Fibroblast of skin of left biceps (primary cell): ENCODE measurements at places on chromosomes 16 and 17.

DNA sequence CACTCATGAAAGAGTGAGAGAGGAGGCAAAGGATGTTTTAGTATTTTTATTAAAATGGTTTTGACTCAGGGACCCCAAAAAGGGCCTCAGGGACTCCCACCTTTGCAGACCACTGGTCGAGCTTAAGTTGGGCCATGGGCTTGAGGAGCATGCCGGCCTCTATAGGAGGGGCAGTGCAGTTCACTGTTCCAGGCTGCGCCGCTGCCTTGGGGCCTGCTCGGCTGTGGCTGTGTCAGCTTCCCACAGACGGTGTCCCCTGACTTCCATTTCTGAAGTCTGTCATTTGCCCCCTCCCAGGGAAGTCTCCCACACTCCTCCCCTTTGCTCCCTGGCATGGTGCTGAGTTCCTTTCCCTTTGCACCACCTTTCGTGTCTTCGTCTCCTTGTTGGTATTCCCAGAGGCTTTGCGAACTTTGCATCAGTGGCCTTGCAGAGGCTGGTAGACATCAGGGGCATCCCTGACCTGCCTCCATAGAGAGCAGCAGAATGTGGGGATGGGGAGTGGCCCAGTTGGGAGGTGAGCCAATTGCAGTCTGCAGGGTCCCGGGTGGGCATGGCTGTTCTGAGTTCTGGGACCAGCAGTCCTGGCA, 17.1 kb downstream of the MPRIP start:
- no peak for DNase-seq

DNA sequence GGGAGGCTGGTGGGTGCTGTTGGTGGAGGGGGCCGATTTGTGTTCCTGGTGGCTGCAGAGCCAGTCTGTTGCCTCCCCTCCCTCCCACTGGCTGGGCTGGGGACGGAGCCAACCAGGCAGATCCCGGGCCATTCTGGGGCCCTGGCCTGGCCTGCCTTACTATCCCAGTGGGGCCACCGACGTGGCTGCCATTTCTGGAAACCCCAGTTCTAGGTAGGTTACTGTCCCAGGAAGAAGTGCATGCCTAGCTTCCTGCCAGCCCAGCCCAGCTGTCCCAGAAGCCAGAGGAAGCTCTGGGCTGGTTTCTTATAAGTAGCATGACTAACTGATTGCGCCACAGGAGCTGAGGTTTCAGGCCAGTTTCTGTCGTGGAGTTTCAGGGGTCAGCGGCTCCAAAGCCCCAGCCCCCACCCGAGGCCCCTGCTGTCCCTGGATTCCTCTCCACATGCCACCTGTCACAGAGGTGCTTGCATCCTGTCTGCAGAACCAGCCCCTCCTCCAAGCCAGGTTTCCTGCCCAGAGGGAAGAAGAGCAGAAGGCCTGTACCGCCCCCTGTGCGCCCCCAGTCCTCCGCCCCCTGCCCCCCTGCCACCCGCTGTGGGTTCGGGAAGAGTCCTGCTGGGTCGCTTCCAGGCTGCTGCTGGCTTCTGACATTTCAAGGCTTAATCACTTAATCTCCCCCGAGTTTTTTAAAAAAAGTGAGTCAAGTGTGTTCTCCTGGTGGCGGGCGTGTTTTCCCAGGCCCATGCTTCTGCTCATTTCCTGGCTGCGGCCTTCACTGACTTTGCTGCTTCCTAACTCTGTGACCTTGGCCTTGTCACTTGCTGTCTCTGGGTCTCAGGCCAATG, 13.2 kb downstream of the IL4R start:
- peak; percentile 53 for DNase-seq

- DNase-seq: no peak
Observed at GRCh38 chr17:33667052-33667509, 374.0 kb upstream of the ASIC2 start.

GRCh38 chr17:81488276-81488860, 24.2 kb downstream of the ACTG1 start:
- DNase-seq: no peak

DNA sequence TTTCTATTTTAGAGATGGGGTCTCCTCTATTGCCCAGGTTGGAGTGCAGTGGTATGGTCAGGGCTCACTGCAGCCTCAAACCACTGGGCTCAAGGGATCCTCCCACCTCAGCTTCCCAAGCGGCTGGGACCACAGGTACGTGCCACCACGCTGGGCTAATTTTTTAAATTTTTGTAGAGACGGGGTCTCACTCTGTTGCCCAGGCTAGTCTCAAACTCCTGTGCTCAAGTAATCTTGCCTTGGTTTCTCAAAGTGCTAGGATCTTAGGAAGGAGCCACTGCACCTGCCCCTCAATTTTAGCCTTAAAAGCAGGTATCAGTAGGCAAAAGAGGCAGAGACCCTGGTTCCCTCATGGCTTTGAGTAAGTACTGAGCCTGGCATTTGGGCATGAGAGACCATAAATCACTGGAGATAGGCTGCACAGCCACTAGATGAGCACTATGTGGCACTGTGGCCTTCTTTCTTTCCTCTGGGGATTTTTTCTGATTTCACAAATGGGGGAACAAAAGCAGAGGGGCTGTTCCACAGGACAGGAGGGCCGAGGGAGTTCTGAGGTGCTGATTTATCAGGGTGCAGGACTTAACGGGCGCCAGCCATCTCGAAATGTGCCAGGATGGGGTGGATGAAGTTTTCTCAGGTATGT, 82.2 kb downstream of the PLXDC1 start:
- peak; percentile 5 for DNase-seq

GRCh38 chr17:36723459-36724025, 122.2 kb downstream of the MRM1 start:
- DNase-seq: no peak

DNA sequence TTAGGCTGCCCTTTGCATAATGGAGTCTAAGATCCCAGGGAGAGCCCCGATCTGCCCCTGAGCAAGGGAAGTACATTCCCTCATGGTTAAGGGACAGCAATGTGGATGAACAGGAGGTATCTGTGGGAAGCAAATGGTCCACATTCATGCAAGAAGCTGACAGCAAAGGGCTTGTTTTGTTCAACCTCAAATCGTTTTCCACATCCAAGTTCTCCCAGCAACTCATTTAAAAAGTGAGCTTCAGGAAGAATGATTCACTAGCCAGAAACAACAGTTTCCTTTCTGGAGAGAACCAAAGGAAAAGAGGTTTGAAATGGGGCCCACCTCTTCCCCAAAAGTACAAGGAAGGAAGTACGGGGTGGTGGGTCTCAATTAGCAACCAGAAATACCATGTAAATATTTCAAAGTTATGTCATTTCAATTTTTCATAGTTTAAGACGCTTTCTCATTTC, 9.4 kb downstream of the HSPB9 start:
- DNase-seq: no peak

GRCh38 chr17:57959929-57960328, 4.7 kb upstream of the CUEDC1 start:
- DNase-seq: no peak

DNA sequence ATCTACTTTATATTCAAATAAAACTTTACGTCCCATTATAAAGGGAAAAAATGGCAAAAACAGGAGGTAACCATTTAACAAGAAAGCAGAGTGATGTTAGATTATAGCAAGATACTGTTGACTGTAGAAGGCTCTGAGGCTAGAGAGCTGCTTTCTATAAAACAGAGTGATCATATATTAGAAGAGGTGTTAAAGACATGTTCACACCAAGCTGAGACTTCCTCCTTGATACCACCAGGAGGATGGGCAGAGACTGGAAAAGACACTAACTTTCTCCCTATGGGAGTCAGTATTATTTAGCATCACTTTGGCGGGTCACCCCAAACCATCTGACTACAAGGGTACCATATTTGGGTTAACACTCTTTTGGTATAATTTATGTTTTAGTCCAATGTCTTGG, 687 bp upstream of the CIITA start:
- DNase-seq: no peak

- DNase-seq: no peak
Observed at GRCh38 chr16:27954191-27954590, 109.3 kb downstream of the GSG1L start.

- DNase-seq: no peak
Observed at GRCh38 chr17:61404663-61404912, 4.9 kb downstream of the TBX2 start.

GRCh38 chr17:44930667-44931066, 15.4 kb upstream of the GFAP start:
- DNase-seq: no peak

DNA sequence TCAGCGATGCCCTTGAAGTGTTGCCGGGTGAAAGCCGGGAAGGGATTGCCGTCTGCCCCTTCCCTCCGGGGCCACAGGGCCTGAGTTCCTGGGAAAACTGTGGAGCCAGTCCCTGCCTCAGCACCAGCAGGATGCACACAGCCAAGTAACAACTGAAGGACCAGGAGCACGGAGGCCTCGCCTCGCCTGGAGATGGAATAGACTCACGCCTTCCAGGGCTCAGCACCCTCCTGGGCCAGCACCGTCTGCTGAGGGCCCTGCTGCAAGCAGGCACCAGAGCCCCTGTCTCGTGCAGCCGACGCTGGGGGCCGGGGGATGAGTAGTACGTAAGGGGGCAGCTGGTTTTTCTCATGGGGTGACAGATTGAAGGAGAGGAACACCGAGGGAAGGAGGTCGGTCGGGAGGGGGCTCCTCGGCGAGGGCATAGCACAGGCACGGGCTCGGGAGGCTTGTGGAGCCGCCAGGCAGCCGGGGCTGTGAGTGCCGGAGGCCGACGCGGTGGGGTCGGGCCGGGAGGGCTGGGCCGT, 6.4 kb downstream of the CBFA2T3 start:
- DNase-seq: no peak

GRCh38 chr16:87267566-87267965, 49.6 kb downstream of the C16orf95 start:
- DNase-seq: no peak

DNA sequence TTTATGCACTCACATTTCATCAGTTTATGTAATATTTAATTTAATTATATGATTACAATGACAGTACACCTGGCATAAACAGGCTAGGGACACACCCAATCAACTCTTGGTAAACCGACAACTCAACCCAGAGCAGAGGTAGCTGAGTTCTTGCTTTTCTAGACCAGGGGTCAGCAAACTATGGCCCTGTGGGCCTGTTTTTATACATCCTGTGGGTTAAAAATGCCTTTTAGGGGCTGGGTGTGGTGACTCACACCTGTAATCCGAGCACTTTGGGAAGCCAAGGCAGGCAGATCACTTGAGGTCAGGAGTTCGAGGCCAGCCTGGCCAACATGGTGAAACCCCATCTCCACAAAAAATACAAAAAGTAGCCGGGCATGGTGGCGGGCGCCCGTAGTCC, 99.2 kb upstream of the TMEM97 start:
- DNase-seq: no peak

GRCh38 chr17:75703191-75703590, 18.1 kb upstream of the ITGB4 start:
- DNase-seq: no peak

DNA sequence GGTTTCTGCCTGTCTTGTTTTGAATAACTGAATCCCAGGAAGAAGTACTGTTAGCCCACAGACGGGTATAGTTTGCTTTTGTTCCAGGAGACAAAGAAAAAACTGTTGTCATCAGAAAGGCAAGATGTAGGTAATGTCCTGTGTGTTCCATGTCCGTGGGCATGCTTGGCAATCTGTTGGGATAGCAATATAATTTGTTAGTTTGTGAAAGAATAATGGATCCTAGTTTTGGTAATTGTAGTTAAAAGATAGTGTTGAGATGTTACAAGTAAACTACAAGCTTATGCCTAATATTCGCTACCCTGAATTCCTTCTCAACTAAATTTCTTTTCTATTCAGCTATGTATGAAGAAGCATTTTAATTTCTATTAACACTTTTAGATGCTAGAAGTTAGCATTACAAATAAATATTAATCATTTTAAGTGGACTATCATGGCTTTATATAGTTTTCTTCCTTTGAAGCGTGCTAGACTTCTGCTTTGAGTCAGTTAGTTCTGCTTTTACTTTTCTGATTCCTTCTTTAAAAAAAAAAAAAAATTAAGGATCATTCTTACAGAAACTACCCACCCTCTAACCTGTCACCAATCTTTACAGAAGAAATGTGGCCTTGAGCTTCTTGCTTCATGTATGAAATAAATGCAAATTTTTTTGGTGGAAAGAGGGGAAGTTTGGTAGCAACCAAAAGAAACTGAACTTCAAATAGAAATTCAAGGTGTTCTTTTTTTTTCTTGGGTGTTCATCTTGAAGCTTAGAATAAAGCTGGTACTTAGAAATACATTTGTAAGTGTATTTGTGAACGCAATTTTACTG, 2.4 kb downstream of the EVI2A start:
- no peak for DNase-seq

DNA sequence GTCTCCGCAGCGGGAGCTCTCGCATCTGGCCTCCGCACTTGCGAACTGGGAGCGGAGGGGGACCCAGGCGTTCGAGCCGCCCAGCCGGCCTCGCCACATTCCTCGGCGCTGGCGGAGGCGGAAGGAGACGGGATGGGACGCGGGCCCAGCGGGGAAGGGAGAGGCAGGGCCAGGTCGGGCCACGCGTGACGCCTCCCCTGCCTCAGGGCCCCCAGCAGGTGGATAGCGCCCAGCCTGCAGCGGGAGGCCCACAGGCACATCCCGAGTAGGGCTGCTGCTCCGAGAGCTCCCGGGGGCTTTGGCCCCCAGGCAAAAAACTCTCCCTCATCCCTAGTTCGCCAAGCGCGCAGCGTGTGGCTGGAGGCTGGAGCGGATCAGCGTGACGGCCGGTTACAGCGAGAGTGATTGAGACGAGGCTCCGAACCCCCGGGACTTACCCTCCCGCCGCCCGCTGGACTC, 800 bp downstream of the PLEKHH3 start:
- DNase-seq: no peak

DNA sequence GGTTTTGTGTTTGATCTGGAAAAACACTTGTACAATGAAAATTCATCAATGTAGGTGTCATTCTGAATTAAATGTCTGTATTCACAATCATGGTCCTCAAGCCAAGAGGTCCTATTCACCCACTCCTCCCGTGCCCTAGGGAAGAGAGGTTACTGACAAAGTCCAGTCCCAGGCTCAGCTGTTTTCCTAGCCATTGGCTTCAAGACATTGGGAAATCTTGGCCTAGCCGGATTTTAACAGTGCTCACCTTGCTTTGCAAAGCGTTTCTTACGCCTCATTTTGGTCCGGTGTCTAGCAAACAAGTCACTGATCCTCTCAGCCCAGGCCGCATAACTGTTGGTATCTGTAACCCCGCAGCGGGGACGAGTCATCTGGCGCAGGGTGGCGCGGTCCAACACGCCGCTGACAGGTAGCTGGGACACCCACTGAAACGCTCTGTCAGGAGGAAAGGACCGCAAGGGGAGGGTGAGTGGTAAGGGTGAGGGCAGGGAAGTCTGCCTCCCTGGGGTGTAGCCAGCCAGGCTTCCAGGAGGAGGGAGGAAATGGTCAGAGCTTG, 16.7 kb downstream of the MMP28 start:
- DNase-seq: no peak

DNA sequence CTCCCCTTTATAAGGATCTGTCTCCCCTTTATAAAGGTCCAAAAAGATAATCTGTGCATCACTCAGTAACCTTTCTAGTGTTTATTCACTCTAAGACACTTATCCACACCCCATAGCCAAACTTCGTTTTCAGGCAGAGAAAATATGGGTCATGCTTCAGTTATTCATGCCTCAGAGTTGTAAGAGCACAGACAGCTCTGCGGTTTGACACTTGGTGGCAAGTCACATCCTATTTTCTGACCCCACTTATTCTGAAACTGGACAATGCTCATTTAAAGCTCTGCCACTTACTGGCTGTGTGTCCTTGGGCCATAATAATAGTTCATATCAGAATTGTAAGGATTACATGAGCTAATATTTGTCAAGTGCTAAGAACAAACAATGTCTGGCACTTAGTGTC, 2.0 kb upstream of the KRTAP2-1 start:
- DNase-seq: no peak

GRCh38 chr17:68512247-68512959, at the start of gene PRKAR1A:
PRKAR1A (plus strand) TSS chr17:68512430; CDS start chr17:68515400, 2,970 bp downstream.
- DNase-seq: peak; percentile 75
